Activated naive CD8-positive, alpha-beta T cell treated with anti-CD3 and anti-CD28 coated beads, Interleukin-2, amount 10 ng/mL, durations not matched to agents 7 days and 5 days (primary cell): ENCODE measurements at places on chromosomes 1 and 21. TPM values are rescaled to one million over a fixed set of nuclear protein-coding genes. Genes with fewer than 3 reads are reported as not detected.

Gene PDC
- total RNA-seq: not detected

Gene MCOLN2
- 18.8 TPM for total RNA-seq

Gene CD48
- 379 TPM for total RNA-seq

Gene RIPK4
- 0.20 TPM for total RNA-seq

Gene DENND2C
- total RNA-seq: 0.96 TPM

Gene KRTAP19-1
- not detected for total RNA-seq

Gene C2CD4D
- not detected for total RNA-seq

GRCh38 chr1:20068722-20069121 lies 1.3 kb upstream of the PLA2G5 start:
- H3K4me3 ChIP-seq: no peak overlapping the region
- H3K36me3 ChIP-seq: no peaks in the 10 kb centered on the region
- H3K27me3 ChIP-seq: peaks cover 13% of the 10 kb centered on the region

- H3K4me3 ChIP-seq: no peak overlapping the region
- H3K36me3 ChIP-seq: no peaks in the 10 kb centered on the region
- no peak for DNase-seq
- no peak overlapping the region for H3K27ac ChIP-seq
These were observed 120.5 kb upstream of the KLHDC7A start for GRCh38 chr1:18360251-18360650.

DNA sequence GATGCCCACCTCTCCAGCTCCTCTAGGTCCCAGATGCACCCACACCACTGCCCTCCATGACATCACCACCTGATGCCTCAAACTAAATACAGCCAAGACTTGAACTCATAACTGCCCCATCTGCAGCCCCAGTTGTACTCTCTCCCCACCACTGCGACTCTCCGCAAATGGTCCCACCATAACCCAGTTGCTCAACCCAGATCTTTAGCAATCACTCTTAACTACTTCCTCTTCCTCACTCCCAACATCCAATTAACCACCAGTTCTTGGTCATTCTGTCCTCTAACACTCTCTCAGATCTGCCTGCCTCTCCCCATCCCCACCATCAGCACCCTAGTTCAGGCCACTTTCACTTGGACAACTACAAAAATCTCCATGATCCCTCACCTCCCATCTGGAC lies 36.8 kb upstream of the PLA2G2C start:
- peaks cover 50% of the 10 kb centered on the region for H3K27me3 ChIP-seq
- H3K4me3 ChIP-seq: no peak overlapping the region
- H3K4me1 ChIP-seq: no peaks in the 10 kb centered on the region
- no peak for DNase-seq

DNA sequence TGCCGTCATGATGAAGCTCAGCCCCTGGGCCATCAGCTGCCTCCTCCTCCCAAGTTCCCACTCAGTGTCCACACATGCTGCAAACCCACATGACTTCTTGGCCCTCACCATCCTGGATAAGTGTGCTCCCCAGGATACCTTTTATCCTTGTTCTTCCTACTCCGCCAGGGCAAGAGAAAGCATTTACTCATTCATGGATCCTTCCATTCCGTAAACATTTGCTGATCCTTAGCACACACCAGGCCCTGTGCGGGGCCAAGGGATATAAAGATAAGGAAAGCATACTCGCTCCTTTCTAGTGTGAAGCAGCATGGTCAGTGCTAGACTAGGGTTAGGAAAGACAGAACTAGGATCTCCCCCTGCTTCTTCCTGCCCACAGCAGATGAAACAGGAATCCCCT lies 122.1 kb upstream of the HMGB4 start:
- DNase-seq: no peak
- H3K36me3 ChIP-seq: no peaks in the 10 kb centered on the region
- no peak overlapping the region for H3K27ac ChIP-seq
- H3K4me3 ChIP-seq: no peak overlapping the region
- H3K4me1 ChIP-seq: no peaks in the 10 kb centered on the region

GRCh38 chr1:13623021-13623637 lies 39.5 kb downstream of the PDPN start:
- H3K4me1 ChIP-seq: no peaks in the 10 kb centered on the region
- no peak overlapping the region for H3K4me3 ChIP-seq
- H3K27ac ChIP-seq: no peak overlapping the region
- H3K27me3 ChIP-seq: peaks cover 2% of the 10 kb centered on the region

DNA sequence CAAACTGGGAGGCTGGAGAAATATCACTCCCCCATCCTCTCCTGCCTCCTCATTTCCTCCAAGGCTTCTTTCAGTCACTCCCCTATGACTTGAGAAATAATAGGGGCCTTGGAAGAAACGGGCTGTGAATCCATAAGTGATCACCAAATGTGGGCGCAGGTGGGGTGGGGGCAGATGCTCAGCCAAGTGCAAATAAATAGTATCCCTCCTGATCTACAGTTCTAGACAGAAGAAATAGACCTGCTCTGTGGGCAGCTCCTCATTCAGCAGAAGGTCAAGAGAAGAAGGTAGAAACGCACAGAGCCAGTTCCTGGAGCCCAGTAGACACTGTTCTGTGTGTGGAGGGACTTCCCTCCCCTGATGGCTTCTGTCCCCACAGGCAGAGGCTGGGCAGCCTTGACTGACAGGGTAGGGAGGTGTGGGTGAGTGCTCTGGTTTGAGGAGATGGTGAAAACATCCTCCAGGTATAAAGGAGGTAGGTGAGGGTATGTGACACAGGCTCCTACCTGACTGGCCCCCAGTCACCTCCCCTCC lies 17.1 kb downstream of the PAX7 start:
- no peak overlapping the region for H3K27ac ChIP-seq
- no peaks in the 10 kb centered on the region for H3K36me3 ChIP-seq
- no peak for DNase-seq

DNA sequence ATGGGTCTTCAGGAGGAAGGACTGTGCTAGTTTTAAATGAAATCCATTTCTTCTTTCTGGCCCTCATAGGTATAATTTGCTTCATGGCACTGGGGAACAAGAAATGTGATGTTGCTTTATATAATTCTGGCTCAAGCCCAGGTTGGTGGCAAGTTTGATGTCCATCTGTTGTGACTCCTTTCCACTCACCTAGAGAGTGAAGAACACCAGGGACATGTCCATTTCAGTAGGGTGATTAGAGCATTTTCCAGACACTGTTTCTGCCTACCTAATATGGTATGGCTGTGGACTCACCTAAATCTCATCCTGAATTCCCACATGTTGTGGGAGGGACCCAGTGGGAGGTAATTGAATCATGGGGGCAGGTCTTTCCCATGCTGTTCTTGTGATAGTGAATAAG lies 278.1 kb downstream of the LMX1A start:
- no peak overlapping the region for H3K4me3 ChIP-seq
- H3K4me1 ChIP-seq: no peaks in the 10 kb centered on the region
- no peaks in the 10 kb centered on the region for H3K27me3 ChIP-seq
- H3K27ac ChIP-seq: no peak overlapping the region
- H3K36me3 ChIP-seq: no peaks in the 10 kb centered on the region
- DNase-seq: no peak

- no peak overlapping the region for H3K4me3 ChIP-seq
- H3K27me3 ChIP-seq: no peaks in the 10 kb centered on the region
- H3K4me1 ChIP-seq: peaks cover 8% of the 10 kb centered on the region
- peaks cover 38% of the 10 kb centered on the region for H3K36me3 ChIP-seq
These were observed 32.6 kb downstream of the ZBED6 start for GRCh38 chr1:203828002-203828401.

DNA sequence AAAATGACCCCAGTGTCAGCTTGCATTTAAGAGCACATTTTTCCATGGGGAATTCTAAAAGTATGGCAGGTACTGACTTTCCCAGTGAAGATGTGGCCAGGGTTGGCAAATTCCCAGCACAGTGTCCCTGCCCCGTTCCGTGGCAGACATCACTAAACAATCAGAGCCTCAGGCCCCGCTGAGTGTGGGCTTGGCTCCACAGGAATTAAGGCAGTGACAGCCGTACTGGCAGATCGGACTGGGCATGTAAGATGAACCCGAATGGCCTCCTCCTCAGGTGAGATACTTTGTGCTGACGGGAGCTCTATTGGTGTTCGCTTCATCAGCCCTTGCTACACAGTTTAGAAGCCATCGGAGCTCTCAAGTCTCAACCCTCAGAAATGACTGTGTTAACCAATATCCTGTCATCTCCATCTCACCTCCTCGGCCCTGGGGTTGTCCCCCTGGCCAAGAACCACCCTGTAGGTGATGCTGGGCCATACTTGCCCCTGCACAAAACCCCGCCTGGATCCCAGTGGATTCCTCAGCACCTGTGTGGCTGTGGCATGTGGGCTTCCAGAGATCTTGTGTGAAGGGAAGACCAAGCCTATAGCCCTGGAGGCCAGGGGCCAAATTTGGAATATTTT lies 29.0 kb upstream of the ABCG1 start:
- peaks cover 6% of the 10 kb centered on the region for H3K27me3 ChIP-seq
- DNase-seq: peak; percentile 56
- peak overlapping the region; percentile 34 for H3K27ac ChIP-seq
- peaks cover 17% of the 10 kb centered on the region for H3K36me3 ChIP-seq

- no peak overlapping the region for H3K27ac ChIP-seq
- H3K27me3 ChIP-seq: peaks cover 7% of the 10 kb centered on the region
- peak; percentile 47 for DNase-seq
- H3K36me3 ChIP-seq: peaks cover 2% of the 10 kb centered on the region
- peaks cover 21% of the 10 kb centered on the region for H3K4me1 ChIP-seq
- H3K4me3 ChIP-seq: peak overlapping the region; percentile 54
These were observed 1.1 kb upstream of the MARCKSL1 start for GRCh38 chr1:32336963-32337675.

DNA sequence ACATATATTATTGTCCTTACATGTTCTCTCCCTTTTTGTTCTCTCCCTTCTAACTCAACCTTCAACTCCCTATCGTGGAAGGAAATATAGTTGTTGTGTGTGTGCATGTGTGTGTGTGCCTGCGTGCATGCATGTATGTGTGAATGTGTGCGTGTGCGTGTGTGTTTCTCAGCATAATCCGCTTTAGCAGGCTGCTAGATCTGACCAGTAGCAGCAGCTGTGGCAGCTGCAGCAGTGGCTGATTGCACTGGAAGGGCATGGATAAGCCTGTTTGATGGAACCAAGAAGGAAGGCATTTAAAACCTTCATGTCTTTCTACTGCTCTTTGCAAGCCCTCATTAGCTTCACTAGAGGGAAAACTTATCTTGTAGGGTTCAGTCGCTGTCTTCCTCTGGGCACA lies 65.6 kb upstream of the IRF2BP2 start:
- H3K27me3 ChIP-seq: peaks cover 7% of the 10 kb centered on the region
- H3K27ac ChIP-seq: no peak overlapping the region
- H3K4me1 ChIP-seq: peaks cover 11% of the 10 kb centered on the region
- H3K36me3 ChIP-seq: no peaks in the 10 kb centered on the region
- no peak for DNase-seq
- H3K4me3 ChIP-seq: peak overlapping the region; percentile 83

DNA sequence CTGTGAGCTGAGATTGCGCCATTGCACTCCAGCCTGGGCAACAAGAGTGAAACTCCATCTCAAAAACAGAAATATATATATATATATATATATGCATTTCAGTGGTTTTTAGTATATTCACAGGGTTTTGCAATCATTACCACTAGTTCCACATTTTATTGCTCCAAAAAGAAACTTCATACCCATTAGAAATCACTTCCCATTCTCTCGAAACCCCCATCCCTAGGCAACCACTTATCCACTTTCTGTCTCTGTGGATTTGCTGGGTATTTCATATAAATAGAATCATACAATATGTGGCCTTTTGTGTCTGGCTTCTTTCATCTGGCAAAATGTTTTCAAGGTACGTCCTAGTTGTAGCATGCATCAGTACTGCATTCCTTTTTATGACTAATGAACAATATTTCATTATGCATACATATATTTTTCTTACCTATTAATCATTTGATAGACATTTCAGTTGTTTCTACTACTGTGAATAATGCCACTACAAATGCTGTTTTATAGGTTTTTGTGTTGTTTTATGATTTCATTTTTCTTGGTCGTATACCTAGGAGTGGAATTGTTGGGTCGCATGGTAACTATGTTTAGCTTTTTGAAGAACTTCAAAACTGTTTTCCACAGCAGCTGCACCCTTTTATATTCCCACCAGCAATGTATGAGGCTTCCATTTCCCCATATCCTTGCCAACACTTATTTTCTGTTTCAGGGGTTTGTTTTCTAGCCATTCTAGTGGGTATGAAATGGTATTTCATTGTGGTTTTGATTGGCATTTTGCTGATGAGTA lies 95.9 kb downstream of the PHTF1 start:
- DNase-seq: no peak
- no peaks in the 10 kb centered on the region for H3K4me1 ChIP-seq
- H3K27me3 ChIP-seq: no peaks in the 10 kb centered on the region
- no peak overlapping the region for H3K4me3 ChIP-seq
- no peak overlapping the region for H3K27ac ChIP-seq

DNA sequence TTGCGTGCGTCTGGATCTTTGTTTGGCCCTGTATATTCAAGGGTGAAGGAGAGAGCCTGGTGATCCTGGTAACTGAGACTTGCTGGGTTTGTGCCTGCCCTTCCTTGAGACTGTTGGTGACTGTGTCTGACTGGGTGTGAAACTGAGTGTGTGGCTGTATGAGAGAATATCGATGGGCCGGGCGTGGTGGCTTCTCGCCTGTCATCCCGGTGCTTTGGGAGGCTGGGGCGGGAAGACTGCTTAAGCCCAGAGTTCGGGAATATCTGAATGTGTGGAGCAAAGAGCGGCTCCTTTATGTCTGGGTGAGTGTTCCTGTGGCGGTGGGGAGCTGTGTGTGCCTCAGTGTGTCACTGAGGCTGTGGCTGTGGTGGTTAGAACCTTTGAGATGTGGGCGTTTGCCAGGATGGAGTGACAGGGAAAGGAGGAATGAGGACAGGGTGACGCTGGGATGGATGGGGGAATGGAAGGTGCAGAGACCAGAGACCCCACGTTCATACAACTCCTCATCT lies 2.7 kb upstream of the MARCKSL1 start:
- no peak for DNase-seq
- H3K27me3 ChIP-seq: peaks cover 7% of the 10 kb centered on the region
- no peak overlapping the region for H3K4me3 ChIP-seq

GRCh38 chr1:170494369-170494768 lies 37.6 kb upstream of the GORAB start:
- no peak overlapping the region for H3K4me3 ChIP-seq
- H3K27ac ChIP-seq: no peak overlapping the region
- H3K4me1 ChIP-seq: peaks cover 4% of the 10 kb centered on the region
- H3K36me3 ChIP-seq: no peaks in the 10 kb centered on the region

DNA sequence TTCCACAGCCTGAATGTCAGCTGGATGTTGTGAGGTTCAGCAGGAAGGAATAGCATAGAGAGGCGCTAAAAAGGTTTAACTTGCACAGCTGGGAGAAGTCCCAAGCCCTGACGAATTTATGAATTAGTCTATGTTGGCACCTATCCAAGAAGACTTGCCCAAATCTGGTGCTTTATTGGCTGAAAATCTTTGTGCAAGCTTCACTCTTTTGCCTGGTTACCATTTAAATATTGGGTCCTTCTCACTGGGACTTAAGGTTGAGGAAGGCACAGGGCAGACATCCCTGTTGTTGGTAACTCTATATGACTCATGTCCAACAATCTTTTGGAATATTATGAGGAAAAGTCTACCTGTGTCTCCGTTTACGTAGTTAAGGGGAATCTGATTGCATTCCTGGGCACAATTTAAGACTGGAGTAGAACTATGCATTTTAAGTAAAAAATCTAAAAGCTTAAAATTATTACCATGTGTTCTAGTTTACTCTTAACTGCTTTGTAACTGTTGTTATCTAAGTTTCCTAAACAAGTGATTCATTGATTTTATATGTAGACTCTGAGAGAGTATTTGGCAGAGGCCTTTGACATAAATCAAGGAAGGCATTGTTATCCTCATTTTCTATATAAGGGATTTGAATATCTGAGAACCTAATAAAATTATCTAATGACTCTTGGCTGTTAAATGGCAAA lies 181.7 kb upstream of the DPYD start:
- DNase-seq: no peak
- no peaks in the 10 kb centered on the region for H3K27me3 ChIP-seq
- no peak overlapping the region for H3K27ac ChIP-seq
- H3K36me3 ChIP-seq: no peaks in the 10 kb centered on the region
- H3K4me3 ChIP-seq: no peak overlapping the region

GRCh38 chr1:85085417-85085816 lies 37.1 kb upstream of the MCOLN3 start:
- peaks cover 13% of the 10 kb centered on the region for H3K27me3 ChIP-seq
- peaks cover 2% of the 10 kb centered on the region for H3K4me1 ChIP-seq
- no peak overlapping the region for H3K27ac ChIP-seq
- no peak overlapping the region for H3K4me3 ChIP-seq
